Lower leg skin (tissue), 4 donors: ENCODE measurements at places on chromosomes 2 and 18. TPM values are rescaled to one million over a fixed set of nuclear protein-coding genes. Genes with fewer than 3 reads are reported as not detected.

Gene EIF2AK3
- 29.9 TPM for total RNA-seq

Gene MGAT5
- total RNA-seq: 37.8 TPM

Gene IL36RN
- total RNA-seq: 121 TPM

Gene R3HDM1
- total RNA-seq: 12.0 TPM

GRCh38 chr2:170942615-170943014 is 13.6 kb downstream of the GORASP2 start:
- DNase-seq: no peak

- no peak for DNase-seq
Observed at GRCh38 chr2:41896186-41896846, 151.5 kb upstream of the PKDCC start.

- DNase-seq: no peak
Observed at GRCh38 chr2:55985406-55985805, 61.8 kb upstream of the EFEMP1 start.

DNA sequence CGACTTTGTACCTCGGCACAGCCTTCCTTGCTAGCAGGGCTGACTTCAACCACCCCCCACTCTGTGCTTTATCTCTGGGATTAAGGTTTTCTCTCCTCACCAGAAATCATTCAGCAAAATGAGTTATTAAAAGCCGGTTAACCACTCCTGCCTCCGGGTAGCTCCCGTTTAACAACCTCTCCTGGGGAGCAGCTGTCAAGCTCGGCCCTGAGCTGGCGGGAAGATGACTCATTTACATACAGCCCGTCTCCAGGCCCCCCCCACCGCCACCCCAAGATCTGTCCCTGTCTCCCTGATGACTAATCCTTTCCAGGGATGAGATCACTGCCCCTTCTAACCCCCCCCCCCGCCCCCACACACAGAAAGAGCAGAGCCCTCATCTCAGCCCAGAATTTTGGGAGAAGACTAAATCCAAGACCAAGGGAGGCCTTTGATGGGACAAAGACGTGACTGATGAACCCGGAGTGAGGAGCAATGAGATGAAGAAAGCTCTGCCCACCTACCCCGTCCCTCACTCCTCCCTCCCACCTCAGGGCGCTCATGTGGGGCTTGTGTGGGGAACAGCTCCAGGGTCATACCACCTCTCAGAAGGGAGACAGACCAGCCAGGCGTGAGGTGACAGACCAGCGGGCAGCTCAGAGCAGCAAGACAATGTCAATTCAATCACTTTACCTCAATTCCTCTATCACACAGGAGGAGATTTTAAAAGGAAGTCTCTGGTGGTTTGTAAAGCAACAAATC is 131.4 kb downstream of the MSH2 start:
- no peak for DNase-seq

- peak; percentile 53 for DNase-seq
Observed at GRCh38 chr2:160157861-160158829, 41.9 kb downstream of the ITGB6 start.

GRCh38 chr2:144670080-144670479 is 150.2 kb upstream of the ZEB2 start:
- DNase-seq: no peak

GRCh38 chr2:86482034-86482433 is 40.9 kb downstream of the KDM3A start:
- no peak for DNase-seq

- DNase-seq: no peak
Observed at GRCh38 chr18:43507842-43508481, 230.7 kb upstream of the SYT4 start.

- DNase-seq: no peak
Observed at GRCh38 chr18:34911661-34912384, 129.4 kb upstream of the MAPRE2 start.

GRCh38 chr2:68429311-68429826 is 37.7 kb downstream of the FBXO48 start:
- no peak for DNase-seq
